ENCODE measurements at places on chromosomes 5 and 9.

DNA sequence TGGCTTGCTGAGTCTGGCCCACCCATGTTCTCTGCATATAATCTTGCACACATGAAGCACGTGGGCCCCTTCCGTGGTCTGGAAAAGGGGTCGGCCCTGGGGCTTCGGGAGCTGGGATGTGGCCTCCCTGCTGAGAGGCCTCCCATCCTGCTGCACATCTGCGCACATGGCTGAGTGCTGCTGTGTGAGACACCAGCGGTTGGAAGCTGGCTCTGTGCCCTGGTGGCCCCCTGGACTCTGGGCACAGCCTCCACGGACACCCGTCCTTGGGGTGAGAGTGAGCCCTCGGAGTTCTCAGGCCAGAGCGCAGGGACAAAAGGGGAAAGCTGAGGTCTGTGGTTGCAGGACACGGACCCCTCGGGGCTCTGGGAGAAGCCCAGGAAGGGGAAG is 115.8 kb downstream of the RXRA start:
- DNase-seq, result no peak

GRCh38 chr5:95823218-95823737 is 752 bp upstream of the GLRX start:
- no peak for DNase-seq

GRCh38 chr9:3858961-3859360 is 333.2 kb upstream of the RFX3 start:
- no peak for DNase-seq

DNA sequence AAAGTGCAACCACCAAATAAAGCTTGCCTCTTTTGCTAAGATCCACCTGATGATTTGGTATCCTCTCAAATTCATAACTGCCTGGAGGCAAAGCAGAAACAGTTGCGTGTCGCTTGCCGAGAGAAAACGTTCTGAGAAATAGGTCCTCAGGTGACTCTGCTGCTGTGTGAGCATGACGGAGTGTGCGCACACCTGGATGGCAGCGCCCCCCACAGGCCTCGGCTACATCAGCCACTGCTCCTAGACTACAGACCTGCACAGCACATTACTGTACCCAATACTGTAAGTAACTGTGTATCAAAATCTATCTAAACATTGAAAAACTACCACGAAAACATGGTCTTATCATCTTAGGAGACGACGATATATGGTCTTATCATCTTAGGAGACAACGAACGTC is 87.4 kb downstream of the CAMSAP1 start:
- DNase-seq, result no peak

GRCh38 chr9:69204326-69204725 is 30.2 kb downstream of the TJP2 start:
- no peak for DNase-seq

GRCh38 chr5:138663561-138663960 is 88.4 kb upstream of the HSPA9 start:
- no peak for DNase-seq

GRCh38 chr5:95027151-95027721 is 257.7 kb downstream of the MCTP1 start:
- DNase-seq, result no peak

GRCh38 chr5:16009256-16009655 is 170.3 kb downstream of the MARCHF11 start:
- DNase-seq, result no peak

- DNase-seq, result peak; percentile 9
These were observed 59.6 kb downstream of the C9orf152 start for GRCh38 chr9:110148384-110148783.

Measured in activated gamma-delta T cell treated with anti-CD3 and anti-CD28 coated beads, Interleukin-2, amount 50 U/mL, for 16 hours (primary cell).